Esophagus squamous epithelium (tissue), 5 donors: ENCODE measurements at places on chromosomes 16 and 17. TPM values are rescaled to one million over a fixed set of nuclear protein-coding genes. Genes with fewer than 3 reads are reported as not detected.

DNA sequence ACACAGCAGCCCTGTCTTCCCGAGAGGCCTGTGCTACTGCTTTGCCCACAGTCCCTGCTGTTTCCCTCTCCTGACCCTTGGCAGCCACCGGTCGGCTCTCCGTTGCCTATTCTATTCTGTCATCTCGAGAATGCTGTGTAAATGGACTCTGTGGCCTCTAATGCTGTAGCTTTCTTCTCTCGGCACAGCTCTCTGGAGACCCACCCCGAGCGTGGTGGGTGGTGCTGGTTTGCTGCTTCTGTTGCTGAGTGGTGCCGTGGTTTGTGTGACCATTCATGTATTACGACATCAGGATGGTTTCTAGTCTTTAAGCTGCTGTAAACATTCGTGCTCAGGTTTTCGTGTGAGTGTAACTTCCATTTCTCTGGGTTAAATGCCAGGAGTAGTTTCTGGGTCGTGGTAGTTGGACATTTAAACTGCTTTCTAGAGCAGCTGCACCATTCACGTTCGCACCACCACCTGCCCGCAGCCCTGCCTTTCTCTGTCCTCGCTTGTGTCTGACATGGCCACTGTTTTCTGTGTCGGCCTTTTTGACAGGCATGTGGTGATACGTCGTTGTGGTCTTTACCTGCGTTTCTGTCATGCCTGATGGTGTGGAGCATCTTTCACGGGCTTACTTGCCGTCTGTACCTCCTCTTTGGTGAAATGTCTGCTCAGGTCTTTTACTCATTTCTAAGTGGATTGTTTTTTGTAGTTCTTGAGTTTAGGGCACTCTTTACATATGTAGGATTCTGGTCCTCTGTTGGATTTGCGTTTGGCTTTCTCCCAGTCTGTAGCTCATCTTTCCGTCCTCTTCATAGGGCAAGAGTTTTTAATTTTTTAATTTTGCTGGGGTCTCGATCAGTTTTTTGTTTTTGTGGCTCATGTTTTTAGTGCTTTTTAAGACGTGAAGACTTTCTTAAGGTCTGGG is 47.7 kb upstream of the ZNF750 start:
- H3K27ac ChIP-seq: peak overlapping the region; percentile 88
- H3K4me1 ChIP-seq: peaks cover 82% of the 10 kb centered on the region
- no peaks in the 10 kb centered on the region for H3K27me3 ChIP-seq
- DNase-seq: no peak
- no peak overlapping the region for H3K4me3 ChIP-seq
- H3K36me3 ChIP-seq: no peaks in the 10 kb centered on the region

GRCh38 chr16:12898551-12898950 is 2.8 kb upstream of the SHISA9 start:
- no peak overlapping the region for H3K4me3 ChIP-seq
- H3K36me3 ChIP-seq: no peaks in the 10 kb centered on the region
- peaks cover 21% of the 10 kb centered on the region for H3K4me1 ChIP-seq

- H3K4me1 ChIP-seq: peaks cover 12% of the 10 kb centered on the region
- H3K27me3 ChIP-seq: no peaks in the 10 kb centered on the region
- no peak overlapping the region for H3K27ac ChIP-seq
- no peak overlapping the region for H3K4me3 ChIP-seq
- H3K36me3 ChIP-seq: no peaks in the 10 kb centered on the region
Observed at GRCh38 chr17:80704894-80705293, 160.3 kb downstream of the RPTOR start.

GRCh38 chr16:69495821-69496220 is 69.9 kb upstream of the NFAT5 start:
- H3K4me3 ChIP-seq: no peak overlapping the region
- H3K36me3 ChIP-seq: no peaks in the 10 kb centered on the region
- H3K27ac ChIP-seq: no peak overlapping the region

- peaks cover 29% of the 10 kb centered on the region for H3K36me3 ChIP-seq
- DNase-seq: no peak
- H3K27ac ChIP-seq: no peak overlapping the region
- no peaks in the 10 kb centered on the region for H3K27me3 ChIP-seq
Observed at GRCh38 chr16:87410968-87411367, 18.8 kb downstream of the MAP1LC3B start.

GRCh38 chr17:64687961-64688360 is 25.9 kb upstream of the SMURF2 start:
- DNase-seq: no peak
- H3K4me3 ChIP-seq: no peak overlapping the region
- no peaks in the 10 kb centered on the region for H3K27me3 ChIP-seq
- no peaks in the 10 kb centered on the region for H3K4me1 ChIP-seq
- no peak overlapping the region for H3K27ac ChIP-seq
- H3K36me3 ChIP-seq: no peaks in the 10 kb centered on the region

GRCh38 chr17:32831627-32832243 is 45.2 kb downstream of the MYO1D start:
- no peaks in the 10 kb centered on the region for H3K36me3 ChIP-seq
- DNase-seq: no peak
- H3K4me3 ChIP-seq: no peak overlapping the region
- no peaks in the 10 kb centered on the region for H3K4me1 ChIP-seq
- H3K27me3 ChIP-seq: no peaks in the 10 kb centered on the region

DNA sequence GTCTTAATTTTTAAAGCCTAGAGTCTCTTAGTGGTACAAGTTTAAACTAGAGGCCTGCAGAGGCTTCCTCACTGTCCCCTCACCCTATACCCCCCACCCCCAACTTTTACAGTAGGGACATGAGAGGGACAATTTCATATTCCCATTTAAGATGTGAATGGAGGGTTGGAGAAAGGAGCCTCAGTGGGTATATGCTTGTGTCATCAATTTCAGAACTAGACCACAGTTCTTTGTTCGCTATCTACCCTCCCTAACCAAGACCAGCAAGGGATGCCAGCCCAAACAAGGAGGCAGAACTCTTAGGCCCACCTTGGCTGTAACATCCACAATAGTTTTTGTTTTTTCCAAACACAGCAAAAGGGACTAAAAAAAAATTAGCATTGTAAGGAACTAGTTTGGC is 14.0 kb upstream of the SALL1 start:
- DNase-seq: no peak
- H3K27ac ChIP-seq: no peak overlapping the region
- H3K4me1 ChIP-seq: no peaks in the 10 kb centered on the region
- H3K36me3 ChIP-seq: no peaks in the 10 kb centered on the region
- no peak overlapping the region for H3K4me3 ChIP-seq

DNA sequence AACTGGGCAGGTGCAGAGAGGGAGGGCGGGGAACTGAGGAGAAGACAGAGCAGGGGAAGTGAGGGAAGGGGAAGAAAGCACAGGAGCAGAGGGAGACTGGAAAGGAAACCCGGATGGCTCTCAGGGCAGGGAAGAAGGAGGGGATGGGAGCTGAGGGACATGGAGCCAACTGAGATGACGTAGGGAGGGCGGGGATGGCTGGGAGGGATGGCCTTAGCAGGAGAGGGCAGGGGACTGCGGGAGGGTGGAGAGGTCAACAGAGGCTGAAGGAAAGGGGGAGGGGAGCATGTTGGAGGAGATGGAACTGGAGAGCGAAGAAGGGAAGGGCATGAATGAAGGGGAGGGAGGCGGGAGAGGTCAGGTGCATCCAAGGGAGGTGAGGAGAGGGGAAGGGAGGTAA is 81.9 kb downstream of the KCNJ12 start:
- H3K4me3 ChIP-seq: no peak overlapping the region
- no peak overlapping the region for H3K27ac ChIP-seq
- H3K36me3 ChIP-seq: no peaks in the 10 kb centered on the region
- peaks cover 16% of the 10 kb centered on the region for H3K4me1 ChIP-seq

DNA sequence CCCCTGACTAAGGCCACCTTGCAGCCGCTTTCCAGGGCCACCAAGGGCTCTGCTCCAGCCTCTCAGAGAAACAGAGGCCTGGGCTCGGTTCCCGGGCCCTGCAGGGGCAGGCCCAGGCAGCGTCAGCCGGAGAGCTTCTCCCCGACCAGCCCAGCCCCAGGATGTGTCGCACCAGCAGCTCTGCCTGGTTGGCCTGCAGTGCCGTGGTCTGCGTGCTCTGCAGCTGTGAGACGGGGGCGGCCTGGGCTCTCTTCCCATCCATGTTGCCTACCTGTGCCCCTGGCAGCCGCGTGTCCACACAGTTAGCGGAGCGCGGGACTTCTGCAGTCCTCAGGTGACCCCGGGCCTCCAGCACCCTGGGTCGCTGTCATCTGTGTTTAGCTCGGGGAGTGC is 4.8 kb downstream of the IGFALS start:
- H3K36me3 ChIP-seq: peaks cover 78% of the 10 kb centered on the region
- H3K4me1 ChIP-seq: peaks cover 26% of the 10 kb centered on the region
- H3K27me3 ChIP-seq: no peaks in the 10 kb centered on the region
- H3K4me3 ChIP-seq: no peak overlapping the region
- no peak for DNase-seq

GRCh38 chr16:16884451-16884850 is 505.5 kb downstream of the NPIPA7 start:
- H3K27me3 ChIP-seq: no peaks in the 10 kb centered on the region
- no peak for DNase-seq
- no peaks in the 10 kb centered on the region for H3K36me3 ChIP-seq
- H3K4me1 ChIP-seq: no peaks in the 10 kb centered on the region

- H3K4me3 ChIP-seq: no peak overlapping the region
- no peaks in the 10 kb centered on the region for H3K27me3 ChIP-seq
- H3K36me3 ChIP-seq: no peaks in the 10 kb centered on the region
- H3K4me1 ChIP-seq: peaks cover 24% of the 10 kb centered on the region
- no peak for DNase-seq
- H3K27ac ChIP-seq: no peak overlapping the region
Observed at GRCh38 chr16:85634747-85635544, 21.8 kb downstream of the GSE1 start.

GRCh38 chr17:80244871-80245509 is 15.7 kb upstream of the RNF213 start:
- H3K4me1 ChIP-seq: no peaks in the 10 kb centered on the region
- no peak for DNase-seq
- H3K27me3 ChIP-seq: no peaks in the 10 kb centered on the region
- no peak overlapping the region for H3K4me3 ChIP-seq
- no peak overlapping the region for H3K27ac ChIP-seq
- H3K36me3 ChIP-seq: no peaks in the 10 kb centered on the region

GRCh38 chr17:79919164-79919585 is 79.9 kb upstream of the CBX4 start:
- H3K27me3 ChIP-seq: no peaks in the 10 kb centered on the region
- H3K27ac ChIP-seq: peak overlapping the region; percentile 75
- peak overlapping the region; percentile 38 for H3K4me3 ChIP-seq

DNA sequence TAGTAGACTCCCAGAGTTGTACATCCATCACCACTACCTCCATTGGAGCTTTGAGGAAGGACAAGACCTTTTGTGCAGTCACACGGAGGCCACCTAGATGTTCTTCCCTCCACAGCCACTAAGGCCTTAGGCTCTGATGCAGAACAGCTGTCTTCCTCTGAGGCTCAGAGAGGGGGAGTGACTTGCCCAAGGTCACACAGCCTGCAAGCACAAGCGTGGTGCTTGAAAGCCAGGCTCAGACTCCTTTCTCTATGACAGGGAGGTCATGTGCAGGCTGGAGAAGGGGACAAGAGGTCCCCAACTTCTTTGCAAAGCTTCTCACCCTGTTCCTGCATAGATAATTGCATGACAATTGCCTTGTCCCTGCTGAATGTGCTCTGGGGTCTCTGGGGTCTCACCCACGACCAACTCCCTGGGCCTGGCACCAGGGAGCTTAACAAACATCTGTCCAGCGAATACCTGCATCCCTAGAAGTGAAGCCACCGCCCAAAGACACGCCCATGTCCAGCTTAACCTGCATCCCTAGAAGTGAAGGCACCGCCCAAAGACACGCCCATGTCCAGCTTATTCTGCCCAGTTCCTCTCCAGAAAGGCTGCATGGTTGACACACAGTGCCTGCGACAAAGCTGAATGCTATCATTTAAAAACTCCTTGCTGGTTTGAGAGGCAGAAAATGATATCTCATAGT is 12.7 kb downstream of the SCGB1C2 start:
- H3K4me3 ChIP-seq: no peak overlapping the region
- no peaks in the 10 kb centered on the region for H3K4me1 ChIP-seq
- no peak for DNase-seq
- H3K27ac ChIP-seq: no peak overlapping the region
- H3K27me3 ChIP-seq: no peaks in the 10 kb centered on the region

Gene CCL13
- total RNA-seq: 0.57 TPM

Gene MT3
- total RNA-seq: not detected

Gene TCAP
- total RNA-seq: 0.11 TPM

Gene MTHFSD
- total RNA-seq: 13.9 TPM

Gene HAS3
- total RNA-seq: 62.6 TPM

Gene NF1
- 15.6 TPM for total RNA-seq

Gene SLC25A11
- 47.8 TPM for total RNA-seq

Gene SLC5A11
- total RNA-seq: not detected

Gene DOC2A
- 0.76 TPM for total RNA-seq
